Stimulated activated CD4-positive, alpha-beta T cell treated with anti-CD3 and anti-CD28 coated beads, Interleukin-2, amount 100 ng/mL, for 4 hours (primary cell): ENCODE measurements at places on chromosomes 11 and 22.

DNA sequence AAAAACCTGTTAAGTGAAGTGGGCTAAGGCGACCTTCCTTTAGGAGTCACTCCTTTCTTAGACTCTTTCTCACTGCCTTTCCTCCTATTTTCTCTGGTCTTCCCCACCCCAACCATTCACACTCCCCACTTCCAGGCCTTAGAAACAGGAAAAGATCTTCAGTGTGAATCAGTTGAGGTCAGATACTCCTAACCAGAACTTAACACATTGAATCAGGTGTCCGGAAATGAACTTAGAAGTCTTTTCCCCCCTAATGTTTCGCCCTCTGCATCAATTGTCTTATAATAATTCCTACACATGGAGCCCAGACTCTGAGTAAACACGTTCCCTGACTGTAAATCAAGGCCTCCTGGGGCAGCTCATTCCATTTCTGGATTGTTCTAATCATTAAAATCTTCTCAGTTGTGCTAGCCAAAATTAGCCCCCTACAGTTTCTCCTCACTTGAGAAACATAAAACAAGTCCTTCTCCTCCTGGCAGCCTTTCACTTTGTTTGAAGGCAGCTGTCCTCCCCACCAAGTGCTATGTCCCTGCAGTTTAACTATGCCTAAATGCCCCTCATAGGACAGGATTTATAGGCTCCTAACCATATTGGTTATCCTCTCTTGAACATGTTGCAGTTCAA, 32.7 kb upstream of the USP47 start:
- no peak for DNase-seq

DNA sequence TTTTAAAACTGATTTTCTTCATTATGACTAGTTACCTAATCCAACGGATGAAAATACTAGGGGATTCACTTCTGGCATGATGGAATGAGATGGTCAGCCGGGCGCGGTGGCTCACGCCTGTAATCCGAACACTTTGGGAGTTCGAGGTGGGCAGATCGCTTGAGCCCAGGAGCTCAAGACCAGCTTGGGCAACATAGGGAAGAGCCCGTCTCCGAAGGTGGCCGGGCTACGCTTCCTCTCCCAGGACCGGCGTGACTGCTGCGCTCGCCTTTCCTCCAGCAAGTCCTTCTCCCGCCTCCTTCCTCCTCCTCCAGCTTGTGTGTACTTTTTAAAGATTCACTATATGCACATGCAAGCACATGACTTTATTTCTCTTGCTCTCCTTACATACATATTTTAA, 505.4 kb upstream of the CCDC90B start:
- DNase-seq = no peak

DNA sequence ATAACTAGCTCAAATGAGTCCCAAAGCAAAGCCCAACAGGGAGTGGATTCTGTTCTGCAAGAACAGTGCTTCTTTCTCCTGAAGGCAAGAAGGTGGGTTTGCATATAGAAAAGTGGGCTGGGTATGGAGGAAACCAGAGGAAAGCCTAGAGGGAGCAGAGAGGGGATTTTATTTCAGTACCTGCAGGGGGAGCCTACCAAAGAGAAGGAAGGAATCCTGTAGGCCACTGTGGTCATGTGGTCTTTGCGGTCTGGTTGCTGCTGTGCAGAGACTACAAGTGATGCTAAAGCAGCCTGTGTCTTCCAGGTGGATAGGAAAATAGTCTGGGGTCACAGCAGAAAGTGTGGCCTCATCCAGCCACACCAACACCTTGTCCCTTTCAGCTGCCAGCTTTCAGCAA, 33.2 kb upstream of the ZBTB16 start:
- no peak for DNase-seq

DNA sequence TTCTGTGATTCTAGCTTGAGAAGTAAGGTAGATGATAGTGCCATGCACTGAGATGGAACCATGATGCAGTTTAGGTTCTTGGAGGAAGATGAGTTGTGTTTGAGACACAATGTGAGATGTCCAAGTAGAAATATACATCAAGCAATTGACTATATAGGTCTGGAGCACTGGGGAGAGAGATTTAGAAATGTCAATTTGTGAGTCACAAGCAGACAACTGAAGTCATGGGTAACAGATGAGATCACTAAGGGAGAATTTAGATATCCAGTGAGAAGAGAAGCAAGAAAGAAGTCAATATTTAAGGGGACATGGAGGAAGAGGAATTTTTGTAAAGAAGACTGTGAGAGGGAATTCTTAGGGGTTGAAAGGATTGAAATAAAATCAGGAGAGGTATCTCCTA, 65.1 kb upstream of the RRAS2 start:
- DNase-seq = no peak
